CD4-positive, alpha-beta T cell treated with Interleukin-1 beta for 1 hour (primary cell): ENCODE measurements at places on chromosomes 11 and 22.

GRCh38 chr11:74205181-74205580, 34.1 kb downstream of the PPME1 start:
- no peak for DNase-seq

GRCh38 chr11:5046754-5047330, 516 bp downstream of the OR52J3 start:
- no peak for DNase-seq

DNA sequence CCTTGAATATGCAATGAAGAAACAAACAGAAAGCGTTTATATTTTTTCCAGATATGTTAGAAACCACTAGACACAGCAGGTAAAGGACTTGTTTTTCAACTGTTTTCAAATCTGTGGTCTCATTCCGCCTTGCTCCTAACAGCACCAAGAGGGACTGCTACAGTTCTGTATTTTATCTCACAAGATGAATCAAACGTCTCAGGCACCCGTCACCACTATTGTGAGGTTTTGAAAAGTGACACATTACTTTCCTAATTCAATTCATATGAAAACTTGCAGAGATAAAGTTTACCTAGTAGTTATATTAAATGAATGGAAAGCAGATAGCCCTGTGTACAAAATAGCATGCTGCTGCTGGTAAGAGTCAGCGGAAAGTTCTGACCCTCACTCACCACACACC, 386.3 kb downstream of the ETS1 start:
- DNase-seq, result no peak

DNA sequence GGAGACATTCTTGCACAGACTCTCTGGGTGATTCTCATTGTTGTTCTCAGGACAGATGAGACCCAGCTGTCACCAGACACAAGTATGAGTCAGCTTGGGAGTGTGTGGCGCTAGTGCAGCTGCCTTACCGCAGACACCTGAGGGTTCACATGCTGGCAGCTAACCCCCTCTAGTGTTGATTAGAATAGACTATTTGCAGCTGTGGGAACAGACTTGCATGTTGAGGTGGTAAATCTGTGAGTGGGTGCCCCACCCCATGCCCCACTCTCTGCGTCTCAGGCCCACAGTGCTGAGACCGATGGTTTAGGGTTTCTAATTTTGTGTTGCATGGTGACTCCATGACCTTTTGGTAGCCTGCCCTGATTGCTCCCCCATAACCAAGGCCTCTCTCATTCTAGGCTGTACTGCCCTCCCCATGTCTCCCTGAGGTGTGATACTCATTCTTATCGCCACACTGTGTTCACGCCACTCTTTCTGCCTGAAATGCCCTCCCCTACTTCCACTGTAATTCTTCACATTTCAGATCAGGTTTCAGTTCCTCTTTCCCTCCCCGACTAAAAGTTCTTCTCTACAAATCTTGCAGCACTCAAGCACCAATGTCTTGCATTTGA, 73.7 kb upstream of the KIRREL3 start:
- DNase-seq, result no peak

DNA sequence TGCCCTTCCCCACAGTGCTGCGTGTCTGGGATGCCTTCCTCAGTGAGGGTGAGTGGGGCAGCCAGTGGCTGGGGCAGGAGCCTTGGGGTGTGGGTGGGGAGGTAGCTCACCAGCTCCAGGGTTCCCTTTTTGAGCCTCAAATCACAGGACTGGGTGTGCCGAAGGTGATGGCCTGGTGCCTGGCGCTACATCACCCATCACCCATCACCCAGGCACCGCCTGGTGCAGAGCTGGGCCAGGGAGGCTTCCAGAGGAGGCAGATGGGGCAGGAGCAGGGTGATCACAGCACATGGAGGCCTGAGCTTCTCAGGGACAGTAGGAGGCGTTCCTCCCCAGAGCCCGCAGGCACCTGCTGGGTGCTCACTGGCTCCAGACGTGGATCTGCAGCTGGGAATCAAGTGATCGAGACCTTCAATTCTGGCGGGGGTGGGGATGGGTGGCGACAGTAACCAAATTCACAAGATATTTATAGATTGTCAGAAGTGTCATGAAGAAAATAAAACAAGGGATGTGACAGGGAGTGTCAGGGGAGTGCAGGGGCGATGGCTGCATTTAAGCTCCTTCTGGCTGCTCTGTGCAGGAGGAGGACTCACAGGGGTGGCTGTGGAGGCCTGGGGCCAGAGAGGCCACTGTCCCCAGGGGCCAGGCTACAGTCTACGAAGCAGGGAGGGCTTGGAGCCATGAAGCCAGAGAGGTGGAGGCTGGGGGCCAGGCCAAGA, 3.2 kb downstream of the TBC1D10C start:
- no peak for DNase-seq

DNA sequence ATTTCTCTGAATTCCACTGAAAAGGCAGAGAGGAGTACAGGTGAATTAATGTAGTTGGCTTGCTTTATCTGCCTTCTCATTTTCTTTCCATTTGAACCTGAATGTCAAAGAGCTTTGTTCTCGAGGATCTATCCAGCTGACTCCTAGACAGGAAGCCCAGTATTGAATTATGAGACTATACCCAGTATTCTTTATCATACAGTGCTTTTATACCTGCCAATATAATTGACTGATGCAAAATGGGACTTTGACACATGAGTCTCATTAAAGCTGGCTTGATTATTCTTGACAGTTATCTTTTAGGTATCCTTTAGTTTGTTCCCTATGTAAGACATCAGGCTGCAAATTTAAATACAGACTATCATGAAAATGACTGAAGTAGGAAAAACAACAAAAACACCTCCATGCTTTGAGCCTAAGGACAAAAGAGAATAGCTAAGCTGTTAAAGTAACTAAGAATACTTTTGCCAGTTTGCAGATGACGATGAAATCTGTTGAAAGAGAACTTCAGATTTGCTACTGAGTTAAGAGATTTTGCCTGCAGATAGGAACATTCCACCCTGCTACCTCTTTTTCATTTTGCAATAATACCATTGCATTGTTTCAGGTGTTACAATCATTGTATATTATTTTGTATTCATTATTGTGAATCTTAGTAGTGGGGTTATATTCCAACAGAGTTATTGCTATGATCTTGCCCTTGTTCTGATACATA, 117.1 kb downstream of the ENTHD1 start:
- no peak for DNase-seq

DNA sequence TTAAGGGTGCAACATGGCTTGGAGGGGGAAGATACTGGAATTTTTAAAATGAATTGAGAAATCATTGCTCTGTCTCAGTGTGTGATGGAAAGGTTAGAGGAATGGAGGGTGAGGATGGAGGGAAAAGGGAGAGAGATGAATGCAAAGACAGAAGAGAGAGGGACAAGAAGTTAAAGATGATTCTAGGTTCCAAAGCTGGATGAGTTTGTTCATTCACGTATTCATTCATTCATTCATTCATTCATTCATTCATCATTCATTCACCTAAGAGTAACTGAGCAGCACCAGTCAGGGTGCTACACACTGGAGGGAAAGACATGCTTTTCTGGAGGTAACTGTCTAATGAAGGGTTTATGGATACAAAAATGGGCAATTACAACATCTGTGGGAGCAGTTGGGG, 209.2 kb downstream of the GRIK4 start:
- DNase-seq, result no peak

GRCh38 chr11:40401132-40401853, 1058.2 kb downstream of the LRRC4C start:
- no peak for DNase-seq

GRCh38 chr11:67062526-67063373, 6.1 kb downstream of the RHOD start:
- DNase-seq, result no peak

DNA sequence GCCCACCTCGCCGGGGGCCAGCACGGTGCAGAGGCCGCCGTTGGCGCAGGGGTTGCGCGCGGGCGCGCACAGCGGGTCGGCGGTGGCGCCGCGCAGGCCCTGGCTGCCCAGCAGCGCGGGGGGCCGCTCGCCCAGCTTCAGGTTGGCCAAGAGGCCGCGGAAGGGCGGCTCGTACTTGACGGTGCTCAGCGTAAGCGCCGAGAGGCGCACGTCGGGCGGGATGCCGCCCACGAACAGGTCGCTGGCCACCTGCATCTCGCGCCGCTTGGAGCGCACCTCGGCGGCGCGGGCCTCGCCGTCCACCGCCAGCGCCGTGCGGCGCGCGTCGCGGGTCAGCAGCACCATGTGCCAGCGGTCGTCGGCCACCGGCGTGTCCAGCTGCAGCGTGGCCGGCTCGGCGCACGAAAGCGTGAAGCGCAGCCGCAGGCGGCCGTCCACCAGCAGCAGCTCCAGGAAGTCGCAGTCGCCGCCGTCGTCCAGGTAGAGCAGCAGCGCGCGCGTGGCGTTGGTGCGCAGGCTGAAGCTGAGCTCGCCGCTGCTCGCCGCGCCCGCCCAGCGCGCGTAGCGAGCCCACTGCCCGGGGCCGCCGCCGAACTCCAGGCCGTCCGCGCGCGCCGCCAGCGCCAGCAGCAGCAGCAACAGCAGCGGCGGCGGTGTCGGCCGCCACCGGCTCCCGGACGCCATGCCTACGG, 9.8 kb downstream of the NRXN2 start:
- DNase-seq, result no peak

GRCh38 chr11:58912124-58912523, 27.2 kb upstream of the GLYATL1 start:
- DNase-seq, result no peak

DNA sequence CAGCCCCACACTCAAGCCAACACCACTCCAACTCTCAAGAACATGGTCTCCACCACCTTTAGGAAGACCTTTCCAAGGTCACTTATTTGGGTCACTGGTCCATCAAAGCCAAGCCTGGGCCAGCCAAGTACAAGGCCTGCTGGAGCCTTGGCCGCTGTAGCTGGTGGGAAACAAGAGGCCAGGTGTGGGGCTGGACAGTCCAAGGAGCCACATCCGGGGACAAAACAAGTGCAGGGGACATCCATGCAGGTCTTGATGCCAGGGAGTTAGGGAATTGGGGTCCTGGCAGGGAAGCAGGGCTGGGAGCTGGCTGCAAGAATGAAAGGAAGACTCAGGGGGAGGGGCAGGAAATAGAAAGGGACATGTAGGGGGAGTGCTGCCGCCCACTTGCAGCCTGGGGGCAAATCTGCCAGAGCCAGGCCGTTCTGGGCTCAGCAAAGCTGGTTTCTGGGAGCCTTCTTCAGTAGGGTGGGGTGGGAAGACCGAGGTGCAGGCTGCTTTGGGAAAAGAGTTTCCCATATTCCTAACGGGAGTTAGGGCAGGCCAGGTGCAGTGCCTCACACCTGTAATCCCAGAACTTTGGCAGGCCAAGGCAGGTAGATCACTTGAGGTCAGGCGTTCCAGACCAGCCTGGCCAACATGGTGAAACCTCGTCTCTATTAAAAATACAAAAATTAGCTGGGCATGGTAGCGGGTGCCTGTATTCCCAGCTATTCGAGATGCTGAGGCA, 69.5 kb upstream of the ATXN10 start:
- DNase-seq, result no peak

DNA sequence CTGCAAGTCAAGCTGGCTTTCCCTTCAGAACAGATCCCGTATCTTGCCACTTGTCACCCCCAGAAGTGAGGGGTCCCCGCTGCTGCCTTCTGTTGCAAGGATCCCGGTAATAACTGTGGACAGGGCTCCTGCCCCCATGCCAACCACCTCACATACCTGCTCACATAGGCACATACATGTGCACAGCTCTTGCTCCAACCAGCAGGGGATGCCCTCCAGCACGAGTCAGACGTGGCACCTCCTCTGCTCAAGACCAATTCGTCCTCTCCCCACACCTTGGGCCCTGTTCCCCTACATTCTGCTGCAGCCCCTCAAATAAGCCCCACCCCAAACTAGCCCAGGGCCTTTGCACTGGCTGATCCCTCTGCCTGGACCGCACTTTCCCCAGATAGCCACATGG, 163.3 kb downstream of the CRYBB2 start:
- DNase-seq, result no peak

DNA sequence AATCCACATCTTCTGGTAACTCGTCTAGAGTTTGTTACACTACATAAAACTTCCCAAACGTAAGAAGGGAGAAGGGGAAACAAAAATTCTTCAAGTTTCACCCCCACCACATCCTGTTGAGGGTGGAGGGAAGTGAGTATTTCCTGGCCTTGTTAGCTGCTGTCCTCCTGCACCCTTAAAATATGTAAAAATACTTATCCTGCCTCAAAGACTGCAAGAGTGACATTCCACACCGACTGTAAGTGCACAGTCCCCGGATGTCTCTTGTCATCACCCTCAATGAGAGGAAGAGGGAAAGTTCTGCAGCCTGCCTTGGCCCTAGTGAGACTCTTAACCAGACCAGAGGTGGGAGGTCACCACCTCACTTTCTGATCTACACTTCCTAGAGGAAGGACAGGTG, 3.3 kb downstream of the TMEM121B start:
- no peak for DNase-seq

- no peak for DNase-seq
Measured at GRCh38 chr22:43819931-43820640, 8.0 kb upstream of the EFCAB6 start.

GRCh38 chr11:19187114-19187832, 14.5 kb downstream of the CSRP3 start:
- no peak for DNase-seq

GRCh38 chr11:134541951-134542350, 129.9 kb upstream of the B3GAT1 start:
- DNase-seq, result no peak

DNA sequence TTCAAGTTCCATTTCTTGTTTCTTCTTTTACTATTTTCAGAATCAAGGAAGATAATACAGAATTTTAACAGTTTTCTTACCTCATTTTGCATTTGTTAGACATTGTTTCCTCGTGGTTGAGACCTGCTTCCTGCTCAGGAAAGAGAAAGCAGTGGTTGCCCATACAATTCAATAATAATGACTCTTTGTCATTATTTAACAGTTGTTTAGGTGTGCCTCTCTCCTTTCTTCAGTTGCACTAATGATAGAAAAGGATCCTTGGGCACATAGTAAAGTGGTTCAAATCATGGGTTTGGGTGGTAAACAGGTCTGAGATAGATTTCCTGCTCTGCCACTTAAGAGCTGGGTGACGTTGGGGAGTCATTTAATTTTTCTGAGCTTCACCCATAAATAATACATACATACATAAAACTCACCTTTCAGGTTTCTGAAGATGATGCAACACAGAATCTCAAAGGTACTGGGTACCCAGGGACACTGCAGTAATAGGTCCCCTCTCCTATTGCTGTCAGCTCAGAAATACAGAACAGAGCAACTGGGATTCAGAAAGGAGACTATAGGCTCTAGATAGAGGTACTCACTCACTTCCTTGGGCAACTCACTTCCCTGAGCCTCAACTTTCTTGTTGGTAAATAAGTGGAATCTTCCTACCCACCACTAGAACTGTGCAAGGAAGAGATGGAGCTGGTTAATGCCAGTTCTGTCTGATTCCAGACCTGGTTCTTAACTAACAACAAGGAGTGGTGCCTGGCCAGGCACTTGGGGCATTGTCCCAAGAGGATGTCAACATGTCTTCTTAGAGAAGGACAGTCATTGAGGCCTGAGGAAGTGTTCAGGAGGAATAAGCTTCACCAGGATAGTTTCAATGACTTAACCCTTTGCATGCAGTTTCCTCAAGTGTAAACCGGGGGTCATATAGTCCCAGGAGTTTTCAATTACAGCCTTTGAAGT, 34.9 kb downstream of the CD44 start:
- no peak for DNase-seq
